ENCODE measurements at places on chromosomes 1 and 21. TPM values are rescaled to one million over a fixed set of nuclear protein-coding genes. Genes with fewer than 3 reads are reported as not detected.
A peak's percentile ranks its signal among the peaks of the same experiment; 100 is the strongest.

GRCh38 chr1:71834601-71835441 is 447.5 kb downstream of the NEGR1 start:
- H3K27ac ChIP-seq: no peak overlapping the region
- H3K27me3 ChIP-seq: no peaks in the 10 kb centered on the region
- H3K4me3 ChIP-seq: no peak overlapping the region
- DNase-seq: peak; percentile 59
- H3K36me3 ChIP-seq: no peaks in the 10 kb centered on the region
- no peaks in the 10 kb centered on the region for H3K4me1 ChIP-seq

DNA sequence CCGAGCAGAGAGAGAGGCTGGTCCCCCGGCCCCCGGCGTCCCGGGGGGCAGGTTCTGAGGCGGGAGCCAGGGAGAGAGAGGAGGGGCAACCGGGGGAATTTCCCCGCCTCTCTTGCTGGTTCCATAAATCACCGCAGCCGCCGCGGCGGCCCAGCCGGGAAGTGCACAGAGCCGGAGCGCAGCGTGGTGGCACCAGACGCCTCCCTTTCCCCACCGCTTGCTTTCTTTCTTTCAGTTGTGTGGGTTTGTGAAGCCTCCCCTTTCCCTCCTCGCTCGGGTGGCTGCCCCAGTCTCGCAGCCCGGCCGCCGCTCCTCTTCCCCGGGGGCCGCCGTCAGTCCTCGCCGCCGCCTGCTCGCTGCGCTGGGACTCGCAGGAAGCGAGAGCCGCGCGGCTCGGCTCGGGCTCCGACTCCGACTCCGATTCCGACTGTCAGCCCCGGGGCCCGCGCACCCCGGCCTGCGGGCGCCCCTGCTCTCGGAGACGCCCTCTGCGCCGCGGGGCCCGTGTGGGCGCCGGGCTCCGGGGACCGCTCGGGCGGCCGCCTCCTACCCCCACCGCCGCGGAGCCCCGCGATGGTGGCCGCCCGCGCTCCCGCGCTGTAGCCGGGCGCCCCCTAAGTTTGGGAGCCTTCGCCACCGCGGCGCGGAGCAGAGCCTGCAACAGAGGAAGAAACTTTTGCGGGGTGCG is at the start of gene CACHD1:
Gene CACHD1 (plus strand): TSS at position 153 of the 688 bp plus-strand sequence. CDS start 616 bp downstream, outside the sequence.
- no peaks in the 10 kb centered on the region for H3K27me3 ChIP-seq
- DNase-seq: peak; percentile 88
- H3K4me3 ChIP-seq: peak within 1 kb of the TSS; percentile 42

The AIRE gene
- not detected for total RNA-seq

GRCh38 chr1:4322881-4323280 is 331.5 kb upstream of the AJAP1 start:
- no peaks in the 10 kb centered on the region for H3K4me1 ChIP-seq
- H3K27ac ChIP-seq: no peak overlapping the region
- H3K27me3 ChIP-seq: no peaks in the 10 kb centered on the region
- no peaks in the 10 kb centered on the region for H3K36me3 ChIP-seq

DNA sequence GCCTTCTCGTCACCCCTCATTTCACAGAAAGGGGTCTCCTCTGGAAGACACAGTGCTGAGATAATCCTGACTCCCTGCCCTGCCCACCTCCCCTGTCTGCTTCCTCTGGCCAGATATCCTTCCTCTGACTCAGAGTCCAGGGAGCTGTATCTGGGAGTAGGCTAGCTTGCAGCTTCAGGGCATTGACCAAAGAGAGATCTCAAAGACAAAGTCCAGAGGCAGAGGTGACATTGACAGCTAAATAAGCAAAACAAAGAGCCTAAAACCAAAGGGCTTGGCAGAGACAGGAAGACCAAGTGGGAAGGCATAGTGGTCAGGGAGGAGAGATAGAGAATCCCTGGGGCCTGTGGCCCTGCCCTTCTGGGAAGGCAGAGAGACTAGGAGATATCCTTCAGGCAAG is 64.9 kb downstream of the TNR start:
- no peaks in the 10 kb centered on the region for H3K4me1 ChIP-seq
- no peaks in the 10 kb centered on the region for H3K27me3 ChIP-seq
- H3K27ac ChIP-seq: no peak overlapping the region
- no peak overlapping the region for H3K4me3 ChIP-seq

GRCh38 chr21:31130821-31131220 is 92.5 kb upstream of the KRTAP19-8 start:
- DNase-seq: no peak
- no peaks in the 10 kb centered on the region for H3K27me3 ChIP-seq
- no peak overlapping the region for H3K4me3 ChIP-seq

GRCh38 chr1:91501523-91501851 is 836 bp downstream of the CDC7 start:
- DNase-seq: no peak
- peak overlapping the region; percentile 77 for H3K4me3 ChIP-seq
- peaks cover 17% of the 10 kb centered on the region for H3K4me1 ChIP-seq
- peak overlapping the region; percentile 88 for H3K27ac ChIP-seq
- no peaks in the 10 kb centered on the region for H3K27me3 ChIP-seq
- H3K36me3 ChIP-seq: no peaks in the 10 kb centered on the region

GRCh38 chr1:230555814-230556213 is 86.5 kb upstream of the COG2 start:
- no peaks in the 10 kb centered on the region for H3K27me3 ChIP-seq
- no peaks in the 10 kb centered on the region for H3K36me3 ChIP-seq
- H3K4me1 ChIP-seq: no peaks in the 10 kb centered on the region
- no peak overlapping the region for H3K27ac ChIP-seq

DNA sequence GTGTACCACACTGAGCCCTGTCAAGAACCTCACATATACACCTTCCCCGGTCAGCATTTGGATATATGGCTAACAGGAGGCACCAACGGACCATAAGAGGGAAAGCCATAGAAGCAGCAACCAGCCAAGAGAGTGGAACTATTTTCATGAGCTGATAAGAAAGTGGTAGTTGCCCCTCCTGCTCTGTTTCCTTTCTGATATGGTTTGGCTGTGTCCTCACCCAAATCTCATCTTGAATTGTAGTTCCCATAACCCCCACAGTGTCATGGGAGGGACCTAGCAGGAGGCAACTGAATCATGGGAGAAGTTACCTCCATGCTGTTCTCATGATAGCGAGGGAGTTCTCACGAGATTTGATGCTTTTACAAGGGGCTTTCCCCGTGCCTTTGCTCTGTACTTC is 366.1 kb upstream of the DAB1 start:
- H3K36me3 ChIP-seq: no peaks in the 10 kb centered on the region
- DNase-seq: no peak
- H3K27me3 ChIP-seq: no peaks in the 10 kb centered on the region
- H3K27ac ChIP-seq: no peak overlapping the region
- H3K4me1 ChIP-seq: no peaks in the 10 kb centered on the region

The NBPF6 gene
- not detected for total RNA-seq

The OR2AK2 gene
- not detected for total RNA-seq

DNA sequence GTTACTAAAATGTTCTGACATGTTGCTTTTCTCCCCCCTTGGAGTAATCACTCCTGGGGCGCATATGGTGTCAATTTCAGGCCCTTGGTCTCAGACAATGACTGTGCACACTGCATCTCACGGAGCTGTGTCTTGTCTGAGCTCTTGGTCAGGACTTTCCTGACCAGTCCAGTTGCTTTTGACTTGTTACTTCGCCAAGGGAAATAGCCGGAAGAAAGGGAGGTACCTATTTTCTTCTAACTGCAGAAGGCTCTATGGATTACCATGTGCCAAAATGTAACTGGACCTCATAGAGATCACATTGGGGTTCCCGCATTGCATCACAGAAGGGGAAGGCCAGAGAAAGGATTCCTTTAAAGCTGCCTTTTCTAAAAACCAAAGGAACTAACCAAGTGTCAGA is 68.6 kb downstream of the SPAG17 start:
- no peaks in the 10 kb centered on the region for H3K27me3 ChIP-seq
- no peaks in the 10 kb centered on the region for H3K36me3 ChIP-seq
- H3K27ac ChIP-seq: no peak overlapping the region
- no peak for DNase-seq

DNA sequence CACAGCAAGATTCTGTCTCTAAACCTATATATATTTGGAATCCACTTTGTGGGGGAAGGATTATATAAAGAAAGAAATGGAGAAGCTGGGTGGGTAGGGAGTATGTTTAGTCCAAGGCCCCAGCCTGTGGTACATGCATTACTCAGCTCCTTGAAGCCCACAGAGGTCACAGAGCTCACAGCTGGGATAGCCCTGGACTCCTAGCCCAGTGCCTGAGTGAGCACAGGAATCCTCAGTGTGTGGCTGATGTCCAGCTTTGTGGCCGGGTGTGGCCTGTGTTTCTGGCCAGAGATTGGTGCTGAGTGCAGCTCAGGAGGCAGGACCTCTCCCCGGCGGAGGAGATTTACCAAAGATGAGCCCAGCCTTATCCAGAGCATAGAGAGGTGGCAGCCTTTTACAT is 7.6 kb downstream of the CAPN9 start:
- H3K27ac ChIP-seq: no peak overlapping the region
- no peak for DNase-seq
- H3K27me3 ChIP-seq: no peaks in the 10 kb centered on the region
- H3K4me1 ChIP-seq: peaks cover 8% of the 10 kb centered on the region

The BSND gene
- total RNA-seq: not detected
